ENCODE measurements at places on chromosomes 13 and 19.

- peak within 1 kb of the TSS; percentile 91 for H3K4me3 ChIP-seq
- H3K4me1 ChIP-seq, result peaks cover 55% of the 10 kb centered on the region
- peaks cover 11% of the 10 kb centered on the region for H3K36me3 ChIP-seq
- no peaks in the 10 kb centered on the region for H3K27me3 ChIP-seq
- DNase-seq, result peak; percentile 93
Observed at GRCh38 chr19:17751103-17751911, at the start of gene FCHO1. Gene FCHO1 (plus strand): TSS chr19:17751477. CDS start chr19:17755165, 3,688 bp downstream.

DNA sequence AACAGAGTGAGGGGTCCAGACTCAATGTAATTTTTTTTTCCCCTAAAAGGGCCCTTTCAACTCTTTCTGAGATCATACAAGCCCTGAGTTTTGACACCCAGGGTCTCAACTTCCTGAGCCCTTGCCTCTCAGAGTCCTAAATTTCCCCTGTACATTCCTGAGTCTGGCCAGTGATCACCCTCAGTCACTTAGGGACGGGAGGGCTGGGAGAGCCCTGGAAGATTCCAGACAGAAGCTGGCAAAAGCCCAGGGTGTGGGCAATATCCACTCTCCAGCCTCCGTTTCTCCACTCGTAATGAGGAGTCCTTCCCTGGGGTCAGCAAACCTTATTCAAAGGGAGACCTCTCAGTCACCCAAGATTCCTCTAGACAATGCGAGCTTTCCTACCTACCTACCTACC lies 1.6 kb downstream of the PPP1R13L start:
- no peaks in the 10 kb centered on the region for H3K36me3 ChIP-seq
- H3K4me1 ChIP-seq, result peaks cover 32% of the 10 kb centered on the region
- H3K27me3 ChIP-seq, result peaks cover 24% of the 10 kb centered on the region
- DNase-seq, result no peak
- H3K27ac ChIP-seq, result no peak overlapping the region

DNA sequence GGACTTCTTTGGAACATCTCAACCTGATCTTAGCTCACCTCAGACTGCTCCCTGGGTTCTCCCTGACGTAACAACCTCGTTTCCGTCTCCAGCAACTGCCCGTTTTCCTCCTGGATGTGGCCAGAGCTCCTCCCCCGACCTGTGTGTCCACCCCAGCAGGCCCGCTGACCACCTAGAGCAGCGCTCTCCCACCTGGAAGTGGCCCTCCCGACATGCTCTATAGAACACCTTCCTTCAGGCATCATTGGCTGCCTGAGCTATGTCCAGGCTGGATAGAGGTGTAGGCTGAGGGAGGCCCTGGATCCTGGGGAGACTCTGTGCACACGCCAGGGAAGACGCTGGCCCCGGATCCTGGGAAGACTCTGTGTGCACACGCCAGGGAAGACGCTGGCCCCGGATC lies 81.3 kb downstream of the TEX29 start:
- no peaks in the 10 kb centered on the region for H3K4me1 ChIP-seq
- no peaks in the 10 kb centered on the region for H3K36me3 ChIP-seq
- no peak for DNase-seq
- H3K27me3 ChIP-seq, result peaks cover 19% of the 10 kb centered on the region
- no peak overlapping the region for H3K4me3 ChIP-seq

- no peaks in the 10 kb centered on the region for H3K27me3 ChIP-seq
- no peak overlapping the region for H3K4me3 ChIP-seq
- no peak overlapping the region for H3K27ac ChIP-seq
- H3K36me3 ChIP-seq, result no peaks in the 10 kb centered on the region
Observed at GRCh38 chr13:112177450-112178288, 110.7 kb downstream of the SOX1 start.

DNA sequence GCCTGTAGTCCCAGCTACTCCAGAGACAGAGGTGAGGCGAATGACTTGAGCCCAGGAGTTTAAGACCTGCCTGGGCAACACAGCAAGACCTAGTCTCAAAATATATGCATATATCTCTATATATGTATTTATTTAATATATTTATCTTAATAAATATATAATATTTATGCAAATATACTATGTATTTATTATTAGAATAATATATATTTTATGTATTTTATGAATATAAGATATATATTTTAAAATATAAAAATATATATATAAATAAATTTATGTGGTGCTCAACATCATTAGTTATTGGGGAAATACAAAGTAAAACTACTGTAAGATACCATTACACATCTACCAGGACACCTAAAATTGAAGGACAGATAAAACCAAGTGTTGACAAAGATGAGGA lies 58.1 kb upstream of the IPO5 start:
- no peak for DNase-seq
- no peak overlapping the region for H3K4me3 ChIP-seq
- no peak overlapping the region for H3K27ac ChIP-seq
- no peaks in the 10 kb centered on the region for H3K36me3 ChIP-seq
- peaks cover 7% of the 10 kb centered on the region for H3K27me3 ChIP-seq
- H3K4me1 ChIP-seq, result no peaks in the 10 kb centered on the region

DNA sequence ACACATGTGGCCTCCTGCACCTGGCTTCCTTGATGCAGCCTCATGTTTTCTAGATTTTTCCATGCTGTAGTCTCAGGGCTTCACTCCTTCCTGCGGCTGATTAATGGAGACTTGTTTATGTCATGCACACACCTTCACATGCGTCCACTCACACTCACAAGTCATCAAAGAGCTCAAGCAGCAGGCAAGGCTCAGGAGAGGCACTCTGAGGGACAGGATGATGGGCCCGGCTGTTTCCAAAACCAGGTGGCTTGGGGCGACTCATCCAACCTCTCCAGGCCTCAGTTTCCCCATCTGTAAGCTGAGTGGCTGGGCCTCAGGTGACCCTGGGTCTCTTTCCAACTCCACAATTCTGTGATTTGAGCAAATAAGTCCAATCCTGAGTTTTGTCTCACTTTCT lies 36.9 kb downstream of the RASA3 start:
- H3K27ac ChIP-seq, result no peak overlapping the region
- no peak overlapping the region for H3K4me3 ChIP-seq
- H3K36me3 ChIP-seq, result peaks cover 31% of the 10 kb centered on the region
